ENCODE measurements at places on chromosomes 13 and 19. TPM values are rescaled to one million over a fixed set of nuclear protein-coding genes. Genes with fewer than 3 reads are reported as not detected.

CEACAM21 gene
- total RNA-seq: not detected

ESD gene
- 93.2 TPM for total RNA-seq

FXYD3 gene
- not detected for total RNA-seq

ZNF575 gene
- total RNA-seq: 0.16 TPM

FGF22 gene
- total RNA-seq: 0.16 TPM

PCSK4 gene
- 10.8 TPM for total RNA-seq

CEACAM7 gene
- total RNA-seq: not detected

MCF2L gene
- total RNA-seq: 24.0 TPM

CAPN12 gene
- total RNA-seq: 4.6 TPM

CYP2A7 gene
- total RNA-seq: not detected

CEACAM1 gene
- 0.13 TPM for total RNA-seq

SETDB2 gene
- 1.6 TPM for total RNA-seq

RANBP3 gene
- total RNA-seq: 68.4 TPM

PALM gene
- 6.0 TPM for total RNA-seq

APOE gene
- 12.2 TPM for total RNA-seq

NUMBL gene
- total RNA-seq: 31.7 TPM

NPHS1 gene
- total RNA-seq: 0.13 TPM

DPRX gene
- not detected for total RNA-seq

PCDH8 gene
- total RNA-seq: not detected

PDX1 gene
- not detected for total RNA-seq

RGL3 gene
- total RNA-seq: 1.0 TPM

ZNF628 gene
- 19.0 TPM for total RNA-seq

ZNF441 gene
- 3.9 TPM for total RNA-seq

Measured in mesangial cell (primary cell).